ENCODE measurements at places on chromosomes 2 and 18. TPM values are rescaled to one million over a fixed set of nuclear protein-coding genes. Genes with fewer than 3 reads are reported as not detected.

The CAPN14 gene
- total RNA-seq, result 0.33 TPM

The CABLES1 gene
- 35.7 TPM for total RNA-seq

The MPP4 gene
- total RNA-seq, result 0.99 TPM

The SLC16A14 gene
- total RNA-seq, result 2.6 TPM

The TFCP2L1 gene
- total RNA-seq, result not detected

The RESP18 gene
- not detected for total RNA-seq

The RAX gene
- total RNA-seq, result not detected

The RGPD3 gene
- total RNA-seq, result 0.29 TPM

The CHRND gene
- not detected for total RNA-seq

The FOXI3 gene
- not detected for total RNA-seq

The LIMS2 gene
- 0.44 TPM for total RNA-seq

The LBX2 gene
- 6.3 TPM for total RNA-seq

The UGT1A4 gene
- not detected for total RNA-seq

All from smooth muscle cell of trachea (primary cell).